Right cardiac atrium (tissue), 5 donors: ENCODE measurements at places on chromosomes 5 and 9. TPM values are rescaled to one million over a fixed set of nuclear protein-coding genes. Genes with fewer than 3 reads are reported as not detected.
A peak's percentile ranks its signal among the peaks of the same experiment; 100 is the strongest.

GRCh38 chr5:6708814-6709213 is 4.4 kb upstream of the TENT4A start:
- DNase-seq = no peak

- DNase-seq = no peak
Measured at GRCh38 chr5:32323741-32324140, 11.0 kb upstream of the MTMR12 start.

- no peak for DNase-seq
Measured at GRCh38 chr5:84430079-84430478, 45.4 kb upstream of the EDIL3 start.

DNA sequence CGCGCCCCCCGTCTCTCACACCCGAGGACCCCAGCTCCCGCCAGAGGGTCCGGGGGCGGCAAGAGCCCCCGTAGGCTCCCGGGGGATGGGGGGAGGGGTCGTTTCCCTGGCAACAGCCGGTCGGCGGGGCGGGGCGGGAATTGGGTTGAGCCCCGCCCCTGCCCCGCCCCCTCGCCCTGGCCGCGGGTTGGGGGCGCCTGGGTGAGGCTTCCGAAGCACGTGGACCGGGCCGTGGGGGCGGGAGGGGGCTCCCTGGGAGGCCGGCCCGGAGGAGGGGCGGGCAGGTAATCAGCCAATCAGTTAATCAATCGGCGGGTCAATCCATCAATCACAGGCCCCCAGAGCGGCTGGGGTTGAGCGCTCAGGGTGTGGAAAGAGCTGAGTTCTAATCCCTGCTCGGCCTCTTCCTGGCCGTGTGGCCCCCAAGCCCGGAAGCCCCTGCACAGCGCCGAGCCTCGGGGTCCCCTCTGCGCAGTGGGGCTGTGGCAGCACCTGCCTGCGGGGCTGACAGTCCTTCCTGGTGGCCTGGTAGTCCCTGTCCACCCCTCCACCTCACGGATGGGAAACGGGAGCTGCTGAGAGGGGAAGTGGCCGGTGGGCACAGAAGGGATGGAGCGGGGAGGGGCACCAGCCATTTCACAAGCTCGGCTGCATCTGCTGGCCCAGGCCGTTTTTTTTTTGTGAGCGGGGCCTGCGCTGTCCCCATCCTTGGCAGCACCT is 174.2 kb upstream of the IER5L start:
- DNase-seq = peak; percentile 82

- DNase-seq = no peak
Measured at GRCh38 chr9:86078731-86079130, 20.6 kb downstream of the GOLM1 start.

- no peak for DNase-seq
Measured at GRCh38 chr9:124010303-124010664, 1.3 kb upstream of the LHX2 start.

GRCh38 chr9:5652821-5653220 is 23.9 kb downstream of the RIC1 start:
- no peak for DNase-seq

DNA sequence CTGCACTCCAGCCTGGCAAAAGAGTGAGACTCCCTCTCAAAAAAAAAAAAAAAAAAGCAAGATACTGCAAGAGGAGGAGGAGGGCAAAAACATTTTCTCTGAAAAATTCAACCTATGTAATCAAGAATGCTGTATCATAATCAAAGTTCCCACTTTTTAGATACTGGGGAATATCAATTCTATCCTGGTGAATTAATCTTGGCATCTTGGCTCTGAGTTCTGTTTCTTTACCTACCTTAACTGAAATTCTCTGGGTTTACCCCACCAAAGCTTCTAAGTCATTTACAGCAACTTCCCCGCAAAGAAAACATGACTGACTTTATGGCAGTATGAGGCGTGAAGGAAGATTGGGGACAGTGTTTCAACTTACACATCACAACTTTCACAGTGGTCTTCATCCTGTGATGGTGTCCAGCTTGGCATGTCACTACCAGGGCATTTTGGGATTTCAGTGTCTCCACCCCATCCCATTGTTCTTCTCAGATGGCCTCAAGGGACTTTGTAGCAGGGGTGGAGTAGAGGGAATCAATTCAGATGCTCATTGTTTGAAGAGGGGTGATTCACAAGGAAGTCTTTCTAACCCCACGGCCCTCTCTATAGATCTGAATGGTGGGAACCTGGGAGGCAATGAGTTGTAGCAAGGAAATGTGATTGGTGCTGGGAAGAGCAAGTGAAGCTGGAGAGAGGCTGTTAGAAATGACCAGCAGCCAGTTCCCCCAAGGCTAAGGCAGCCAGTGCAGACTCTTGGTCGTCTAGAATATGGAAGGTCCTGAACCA is 130.5 kb downstream of the SCAMP1 start:
- no peak for DNase-seq

GRCh38 chr5:137632716-137633115 is 103.2 kb downstream of the KLHL3 start:
- DNase-seq = no peak

DNA sequence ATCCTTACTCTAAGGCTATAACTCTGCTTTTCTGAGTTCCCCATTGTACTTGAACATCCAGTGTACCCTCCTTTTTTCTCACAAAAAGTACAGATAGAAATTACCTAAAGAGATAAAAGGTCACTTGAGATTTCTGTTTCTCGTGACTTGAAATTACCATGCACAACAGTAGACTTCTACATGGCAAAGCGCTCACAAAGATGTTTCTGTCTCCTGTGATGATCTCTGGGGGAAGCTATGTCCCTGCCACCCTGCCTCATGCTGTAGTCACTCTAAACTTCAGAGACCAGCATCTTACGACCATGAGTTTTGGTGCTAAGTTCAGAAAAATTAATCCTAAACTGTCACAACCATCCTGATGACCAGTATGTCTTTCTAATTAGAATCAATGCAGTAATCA is 36.2 kb downstream of the NFIB start:
- DNase-seq = no peak

DNA sequence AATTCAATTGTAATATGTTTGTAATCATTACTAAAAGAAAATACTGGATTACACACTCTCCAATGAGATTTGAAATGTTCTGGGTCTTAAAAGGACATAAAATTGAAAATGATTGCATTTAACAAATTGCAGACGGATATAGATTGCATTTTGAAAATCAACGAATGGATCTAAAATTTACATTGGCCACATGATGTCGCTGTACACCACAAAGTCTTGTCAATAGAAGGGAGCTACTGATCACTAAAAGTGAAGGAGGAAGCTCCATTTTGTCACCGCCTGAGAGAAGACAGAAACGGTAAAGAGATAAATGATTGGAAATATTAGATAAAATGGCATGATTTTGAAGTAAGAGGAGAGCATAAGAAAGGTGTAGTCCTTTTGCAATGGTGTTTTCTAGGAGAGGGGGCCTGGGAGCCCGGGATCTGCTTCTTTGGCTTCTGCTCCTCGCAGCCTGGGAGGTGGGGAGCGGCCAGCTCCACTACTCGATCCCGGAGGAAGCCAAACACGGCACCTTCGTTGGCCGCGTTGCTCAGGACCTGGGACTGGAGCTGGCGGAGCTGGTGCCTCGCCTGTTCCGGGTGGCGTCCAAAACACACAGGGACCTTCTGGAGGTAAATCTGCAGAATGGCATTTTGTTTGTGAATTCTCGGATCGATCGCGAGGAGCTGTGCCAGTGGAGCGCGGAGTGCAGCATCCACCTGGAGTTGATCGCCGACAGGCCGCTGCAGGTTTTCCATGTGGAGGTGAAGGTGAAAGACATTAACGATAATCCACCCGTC is at the start of gene PCDHA1:
TSS of gene PCDHA1 (plus strand) at position 236 of the 782 bp plus-strand sequence.
- DNase-seq = no peak

DNA sequence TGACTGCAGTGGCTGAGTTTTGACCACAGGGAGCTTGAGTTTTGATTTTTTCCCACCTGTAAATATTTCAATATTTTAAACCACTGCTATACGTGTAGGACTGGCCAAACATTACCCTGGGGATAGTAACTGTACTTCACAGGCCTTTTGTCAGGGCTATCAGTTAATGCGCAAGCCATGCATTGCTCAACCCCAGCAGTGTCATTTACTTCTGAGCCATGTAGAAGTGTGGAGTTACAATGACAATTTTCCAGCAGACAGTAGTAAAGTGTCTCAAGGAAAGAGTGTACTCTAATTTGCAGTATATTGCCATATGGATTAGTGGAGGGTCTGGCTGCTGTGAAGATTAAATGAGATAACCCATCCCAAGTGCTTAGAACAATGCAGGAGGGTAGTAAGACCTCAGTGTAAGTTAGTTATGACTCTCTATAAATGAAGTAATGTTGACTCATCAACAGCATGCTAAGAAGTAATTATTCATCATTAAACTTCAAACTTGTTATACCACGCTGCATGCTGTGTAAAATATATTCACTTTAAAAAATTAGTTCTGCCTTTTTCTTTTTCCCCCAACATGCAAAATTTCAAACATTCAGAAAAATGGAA is 489.2 kb downstream of the KDM4C start:
- DNase-seq = no peak

- DNase-seq = no peak
Measured at GRCh38 chr5:41347569-41347968, 134.2 kb upstream of the C6 start.

DNA sequence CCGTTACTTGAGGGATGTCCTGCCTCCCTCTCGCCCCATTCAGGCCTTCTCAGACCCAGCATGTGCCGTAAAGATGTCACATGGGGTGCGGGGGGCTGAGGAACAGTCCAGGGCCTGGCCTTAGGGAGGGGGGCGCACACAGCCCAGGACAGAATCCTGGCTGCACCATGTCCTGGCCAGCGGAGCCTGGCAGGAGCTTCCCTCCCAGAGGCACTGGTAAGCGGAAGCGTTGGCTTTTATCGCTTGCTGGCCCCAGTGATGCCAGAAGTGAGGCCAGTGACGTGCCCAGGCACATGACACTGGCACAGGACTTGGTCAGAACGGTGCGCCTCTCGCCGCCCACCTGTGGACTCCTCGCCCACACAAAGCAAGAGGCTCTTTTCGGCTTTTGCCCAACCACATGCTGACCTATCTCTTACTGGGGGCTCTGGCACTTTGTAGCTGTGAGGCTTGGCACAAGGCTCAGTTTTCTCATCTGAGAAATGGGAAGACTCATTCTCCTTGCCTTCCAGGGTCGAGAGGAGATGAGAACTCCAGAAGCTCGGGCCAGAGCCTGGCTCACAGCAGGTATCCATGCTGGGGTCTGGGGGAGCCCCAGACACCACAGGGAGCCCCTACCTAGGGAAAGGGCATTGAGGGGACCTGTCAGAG is 59.0 kb downstream of the LMX1B start:
- peak; percentile 74 for DNase-seq

DNA sequence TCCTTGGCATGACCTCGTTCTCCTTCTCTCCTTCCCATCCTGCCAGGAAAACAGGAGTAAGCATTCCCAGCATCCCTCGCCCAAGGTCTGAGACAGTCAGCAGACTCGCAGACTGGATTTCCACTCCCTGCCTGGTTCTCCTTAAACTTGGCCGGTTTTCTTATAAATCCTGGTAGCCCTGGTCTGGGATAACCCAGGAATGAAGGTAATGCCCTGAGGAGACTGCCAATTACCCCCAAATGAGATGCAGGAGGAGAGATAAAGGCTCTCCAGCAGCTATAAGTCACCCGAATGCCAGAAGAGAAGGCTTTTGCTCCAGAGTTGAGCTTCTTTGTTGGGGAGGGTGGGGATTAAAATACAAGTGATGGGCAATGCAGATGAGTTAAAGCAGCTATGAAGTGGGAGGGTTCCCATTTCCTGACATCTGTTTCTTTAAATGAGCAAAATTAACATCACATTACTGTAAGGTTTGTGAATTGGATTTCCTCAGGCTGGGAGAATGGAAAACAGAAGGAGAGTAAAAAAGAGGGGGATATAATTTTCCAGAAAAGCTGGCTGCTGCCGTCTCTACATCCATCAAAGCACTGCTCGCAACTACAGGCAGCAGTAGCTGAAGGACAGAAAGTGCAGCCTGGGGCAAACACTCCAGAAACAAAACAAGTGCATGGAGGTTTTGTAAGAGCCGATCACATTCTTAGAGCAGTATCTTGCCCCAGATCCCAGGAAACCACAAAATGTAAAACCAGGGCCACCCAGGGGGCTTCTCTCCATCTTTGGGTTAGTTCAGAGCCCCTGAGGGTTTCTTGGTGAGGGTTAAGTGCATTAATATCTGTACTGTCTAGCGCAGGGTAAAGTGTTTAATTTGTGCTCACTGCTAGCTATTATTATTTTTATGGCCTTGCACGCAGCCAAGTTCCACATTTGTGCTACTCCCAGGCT is 177.6 kb upstream of the PANK3 start:
- DNase-seq = no peak

- DNase-seq = no peak
Measured at GRCh38 chr5:107356891-107357290, 313.8 kb downstream of the EFNA5 start.

GRCh38 chr5:132776131-132776937 is 705 bp downstream of the SEPTIN8 start:
- DNase-seq = peak; percentile 68

GRCh38 chr9:70701163-70701562 is 286.7 kb upstream of the KLF9 start:
- no peak for DNase-seq

DNA sequence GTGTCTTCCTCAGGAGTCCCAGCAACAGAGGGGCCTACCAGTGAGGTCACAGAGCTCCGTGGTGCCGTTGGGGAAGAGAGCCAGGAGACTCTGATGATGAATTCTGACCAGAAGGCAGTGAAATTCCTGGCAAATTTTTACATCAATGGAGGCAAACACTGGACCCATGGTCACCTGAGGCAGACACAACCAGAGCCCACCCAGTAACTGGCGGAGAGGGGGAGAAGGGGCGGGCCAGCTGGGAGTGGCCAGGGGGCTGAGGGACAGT is at the start of gene STPG3:
TSS of gene STPG3 (plus strand) at position 93 of the 268 bp plus-strand sequence. CDS start at position 94, 1 bp downstream.
- no peak for DNase-seq

DNA sequence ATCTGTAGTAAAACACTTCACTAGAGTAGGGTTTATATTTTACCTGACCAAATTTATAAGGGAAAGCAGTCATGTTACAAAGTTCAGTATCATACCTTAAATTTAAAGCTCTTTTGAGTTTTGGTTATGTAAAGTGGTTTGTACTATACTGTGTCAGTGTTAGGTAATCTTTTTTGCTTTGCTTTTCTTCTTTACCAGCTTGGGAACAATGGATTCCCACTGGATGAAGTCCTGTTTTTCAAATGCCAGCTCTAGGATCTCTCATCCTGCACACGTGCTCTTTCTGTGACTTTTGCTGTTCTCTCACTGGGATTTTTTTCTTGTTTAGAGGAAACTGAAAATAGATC is 15.9 kb downstream of the CYSTM1 start:
- no peak for DNase-seq

The IRX2 gene
- 0.79 TPM for total RNA-seq

The FOXD4L6 gene
- total RNA-seq = not detected

The LCN15 gene
- 1.3 TPM for total RNA-seq

The TAL2 gene
- not detected for total RNA-seq
